ENCODE measurements at places on chromosomes 3 and 15.
A peak's percentile ranks its signal among the peaks of the same experiment; 100 is the strongest.

DNA sequence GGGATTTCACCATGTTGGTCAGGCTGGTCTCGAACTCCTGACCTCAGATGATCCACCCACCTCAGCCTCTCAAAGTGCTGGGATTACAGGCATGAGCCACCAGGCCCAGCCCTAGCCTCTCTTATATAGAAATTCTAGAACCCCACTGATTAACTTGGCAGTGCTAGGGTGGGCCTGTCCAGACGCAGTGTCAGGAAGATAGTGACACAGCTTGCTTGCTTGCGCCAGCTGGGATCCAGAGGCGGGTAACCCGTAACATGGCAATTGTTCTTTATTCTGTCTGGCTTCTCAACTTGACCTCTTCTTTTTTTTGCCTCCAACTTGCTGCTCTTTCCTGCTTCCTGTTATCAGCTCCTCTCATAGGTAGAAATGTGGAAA is 16.2 kb downstream of the CEP19 start:
- DNase-seq = no peak

DNA sequence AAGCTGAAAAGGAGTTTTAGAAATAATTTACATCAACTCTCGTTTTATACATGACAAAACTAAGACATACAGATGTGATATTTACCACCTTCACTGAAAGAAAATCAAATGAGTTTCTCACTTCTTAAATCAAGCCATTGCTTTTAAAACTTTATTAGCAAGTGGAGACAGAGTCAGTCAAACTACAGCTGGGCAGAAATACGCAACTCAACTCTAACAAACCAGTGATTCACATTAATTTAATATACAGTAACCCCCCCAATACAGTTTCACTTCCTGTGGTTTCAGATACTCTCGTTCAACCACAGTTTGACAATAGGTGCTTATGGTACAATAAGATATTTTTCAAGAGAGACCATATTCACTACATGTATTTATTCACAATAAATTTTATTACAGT is 477.1 kb downstream of the MAGI1 start:
- DNase-seq = no peak

DNA sequence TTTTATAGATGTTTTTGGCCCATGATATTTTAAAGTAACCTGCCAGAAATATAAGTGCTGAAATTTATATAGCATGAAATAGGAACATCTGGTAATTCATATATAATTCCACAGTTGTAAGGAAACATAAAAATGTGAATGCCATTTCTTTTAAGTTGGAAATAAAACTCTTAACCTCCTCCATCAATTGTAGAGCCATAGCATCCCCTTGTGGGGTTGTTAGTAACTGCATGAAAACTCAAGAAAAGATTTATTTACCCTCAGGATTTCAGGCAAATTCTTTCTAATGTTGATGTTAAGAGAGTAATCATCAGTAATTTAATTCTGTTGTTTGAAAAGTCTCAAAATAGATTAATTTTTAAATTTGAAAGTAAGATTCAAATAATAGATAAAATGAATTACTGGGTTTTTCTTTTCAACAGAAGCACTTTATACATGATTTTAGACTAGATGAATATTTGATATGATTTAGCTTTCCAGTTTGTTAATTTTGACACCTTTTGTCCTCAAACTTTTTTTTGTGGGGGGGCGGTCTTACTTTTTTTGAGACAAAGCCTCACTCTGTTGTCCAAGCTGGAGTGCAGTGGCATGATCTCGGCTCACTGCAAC is 74.7 kb downstream of the RASA2 start:
- DNase-seq = peak; percentile 58

- DNase-seq = no peak
Measured at GRCh38 chr3:103601666-103602065, 1166.9 kb downstream of the ZPLD1 start.

DNA sequence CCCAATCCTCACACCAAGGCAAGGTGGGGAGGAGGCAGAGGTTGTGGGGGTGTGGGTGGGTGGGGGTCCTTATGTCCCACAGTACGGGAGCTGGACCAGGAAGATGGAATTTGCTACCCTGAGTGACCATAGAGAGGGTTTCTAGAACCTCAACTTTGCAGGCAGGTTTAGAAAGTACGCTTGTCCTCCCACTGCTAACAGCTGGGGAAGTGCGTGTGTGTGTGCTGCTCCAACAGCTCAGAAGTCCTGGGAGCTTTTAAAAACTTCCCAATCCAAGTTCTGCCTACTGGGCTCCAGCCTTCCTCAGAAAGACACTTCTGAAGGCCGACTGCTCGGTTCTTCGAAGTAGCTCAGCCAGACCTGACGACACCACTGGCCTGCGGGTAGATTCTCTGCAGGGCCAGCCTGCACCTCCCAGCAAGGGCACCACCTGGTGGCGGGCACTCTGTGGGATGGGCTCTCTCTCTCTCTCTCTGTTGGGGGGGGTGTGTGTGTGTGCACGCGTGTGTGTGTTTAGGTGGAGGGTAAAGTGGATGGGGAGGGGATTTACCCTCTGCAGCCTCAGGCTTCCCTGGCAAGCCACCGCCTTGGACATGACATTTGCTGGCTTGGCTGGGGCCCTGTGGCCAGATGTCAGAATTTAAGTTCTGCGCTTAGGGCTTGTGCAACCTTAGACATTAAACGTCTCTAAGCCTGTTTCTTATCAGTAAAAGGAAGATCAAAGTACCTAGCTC is 15.6 kb downstream of the TMEM158 start:
- peak; percentile 70 for DNase-seq

- DNase-seq = no peak
Measured at GRCh38 chr3:14162178-14162577, 16.2 kb downstream of the XPC start.

GRCh38 chr15:85024509-85025336 is 43.1 kb downstream of the PDE8A start:
- DNase-seq = no peak

GRCh38 chr3:16174026-16174355 is 489 bp upstream of the GALNT15 start:
- DNase-seq = no peak

DNA sequence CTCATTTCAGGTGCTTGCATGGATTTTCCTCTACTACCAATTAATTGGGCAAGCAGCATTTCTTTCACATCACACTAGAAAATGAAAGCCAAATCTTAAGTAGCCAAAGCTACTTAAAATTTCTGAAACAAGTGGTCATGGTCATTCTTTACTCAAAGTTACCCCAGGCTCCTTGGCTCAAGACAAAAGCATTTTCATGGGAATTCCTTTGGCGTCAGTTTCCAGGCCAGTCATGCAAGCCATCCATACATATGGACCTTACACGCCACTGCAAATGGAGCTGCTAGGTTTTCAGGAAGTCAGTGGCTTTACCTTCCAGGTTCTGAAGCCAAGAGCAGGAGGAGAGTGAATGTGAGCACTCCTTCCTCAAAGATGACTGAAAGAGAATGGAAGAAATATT is 83.7 kb upstream of the IL12A start:
- DNase-seq = no peak

GRCh38 chr15:58451826-58452225 is 20.0 kb downstream of the LIPC start:
- DNase-seq = no peak

- no peak for DNase-seq
Measured at GRCh38 chr3:107543666-107544065, 20.9 kb downstream of the BBX start.

- DNase-seq = no peak
Measured at GRCh38 chr3:23519314-23520208, 286.2 kb upstream of the UBE2E1 start.

DNA sequence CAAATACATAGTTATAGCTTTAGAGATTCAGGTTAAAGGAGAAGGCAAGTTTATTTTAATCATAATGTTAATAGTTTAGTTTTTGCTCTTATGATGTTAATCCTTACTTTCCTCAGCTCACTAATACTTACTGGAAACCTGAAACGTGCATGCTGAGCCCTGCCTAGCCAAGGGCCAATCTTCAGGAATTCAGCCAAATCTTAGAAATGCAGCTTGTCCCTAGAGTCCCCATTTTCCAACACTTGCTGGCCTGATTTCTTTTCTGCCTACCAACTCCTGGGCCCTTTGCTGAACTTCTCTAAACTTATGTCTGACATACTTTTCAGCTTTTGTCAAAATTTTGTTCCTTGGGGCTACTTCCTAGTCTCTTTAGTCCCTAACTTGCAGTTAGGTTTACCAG is 22.8 kb downstream of the BCHE start:
- no peak for DNase-seq

DNA sequence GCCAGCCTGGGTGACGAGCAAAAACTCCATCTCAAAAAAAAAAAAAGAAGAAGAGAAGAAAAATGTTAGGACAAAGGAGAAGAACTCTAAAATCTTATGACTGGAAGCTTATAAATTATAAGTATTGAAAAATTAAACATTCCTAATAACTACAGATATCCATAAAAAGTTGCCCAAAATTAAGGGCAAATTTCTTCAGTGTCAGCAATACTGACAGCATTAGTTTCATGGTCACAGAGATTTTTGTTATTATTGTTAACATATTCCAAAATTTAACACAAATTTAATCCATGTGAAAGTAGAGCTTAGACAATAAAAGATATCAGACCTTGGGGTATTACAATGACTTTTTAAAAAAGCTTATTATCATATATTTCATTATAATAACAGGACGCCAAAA is 74.1 kb downstream of the NR2F2 start:
- DNase-seq = no peak

DNA sequence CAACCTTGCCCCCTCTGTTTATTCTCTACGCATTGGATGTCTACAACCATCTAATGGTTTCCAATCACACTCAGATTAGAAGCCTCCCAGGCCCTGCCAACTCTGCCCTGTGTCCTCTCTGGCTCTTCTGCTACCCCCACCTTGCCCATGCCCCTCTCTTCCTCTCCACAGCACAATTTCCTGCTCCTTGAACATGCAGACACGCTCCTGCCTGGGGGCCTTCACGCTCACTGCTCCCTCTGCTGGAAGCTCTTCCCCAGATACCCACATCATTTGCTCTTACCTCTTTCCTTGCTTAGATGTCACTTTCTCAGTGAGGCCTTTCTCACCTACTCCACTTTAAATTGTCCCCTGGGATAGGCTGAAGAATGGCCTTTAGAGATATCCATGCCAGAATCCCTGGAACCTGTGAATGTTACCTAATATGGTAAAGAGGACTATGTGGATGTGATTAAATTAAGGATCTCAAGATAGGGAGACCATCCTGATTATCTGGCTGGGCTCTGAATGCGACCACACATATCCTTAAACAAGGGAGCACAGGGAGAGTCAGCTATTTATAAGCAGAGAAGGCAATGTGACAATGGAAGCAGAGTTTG is 9.9 kb downstream of the KY start:
- peak; percentile 18 for DNase-seq

- peak; percentile 48 for DNase-seq
Measured at GRCh38 chr3:186882881-186883685, 40.6 kb downstream of the ADIPOQ start.

DNA sequence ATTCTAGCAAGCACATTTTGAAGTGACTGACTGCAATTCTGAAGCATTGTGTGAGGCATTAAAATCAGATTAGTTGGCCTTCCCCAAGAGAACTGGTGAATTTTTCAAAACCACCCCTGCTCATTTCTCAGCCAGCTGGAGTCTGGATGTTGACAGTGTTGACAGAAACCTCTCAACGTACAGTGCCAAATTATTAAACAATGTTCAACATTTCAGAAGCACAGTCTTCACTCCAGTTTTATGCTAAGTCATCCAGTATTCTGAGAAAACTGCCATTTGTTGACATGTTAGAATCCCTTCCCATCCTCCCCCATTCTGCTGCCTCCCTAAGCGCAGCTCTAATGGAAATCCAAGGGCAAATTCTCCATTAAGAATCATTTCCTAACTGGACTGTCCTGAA is 369.3 kb upstream of the TRIM42 start:
- no peak for DNase-seq

- peak; percentile 47 for DNase-seq
Measured at GRCh38 chr3:146189519-146190173, 28.7 kb upstream of the PLOD2 start.

GRCh38 chr15:68615301-68615700 is 36.5 kb downstream of the CORO2B start:
- DNase-seq = no peak

DNA sequence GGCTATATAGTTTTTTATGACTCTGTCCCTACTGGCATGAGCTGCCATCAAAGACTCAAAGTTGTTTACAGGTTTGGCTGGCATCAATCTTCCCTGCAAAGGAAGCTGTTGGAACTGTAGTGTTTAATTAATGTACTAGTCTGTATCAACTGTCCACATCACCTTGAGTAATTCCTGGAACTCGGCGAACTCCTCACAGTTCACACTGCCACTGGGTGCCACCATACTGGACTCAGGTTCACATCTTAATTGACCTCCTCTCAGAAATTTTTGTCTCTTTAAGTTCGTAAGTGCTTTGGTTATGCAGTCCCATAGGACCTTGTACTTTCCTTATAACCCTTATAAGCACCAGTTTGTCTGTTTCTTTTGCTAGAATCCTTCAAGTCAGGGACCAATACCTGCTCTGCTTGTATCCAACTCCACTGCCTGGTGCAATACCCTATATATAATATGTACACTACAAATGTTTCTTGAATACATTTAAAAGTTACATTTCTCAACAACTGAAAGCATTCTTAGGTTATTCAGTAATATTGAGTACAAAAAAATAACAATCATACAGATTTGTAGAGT is 3.2 kb downstream of the HIGD1A start:
- no peak for DNase-seq

DNA sequence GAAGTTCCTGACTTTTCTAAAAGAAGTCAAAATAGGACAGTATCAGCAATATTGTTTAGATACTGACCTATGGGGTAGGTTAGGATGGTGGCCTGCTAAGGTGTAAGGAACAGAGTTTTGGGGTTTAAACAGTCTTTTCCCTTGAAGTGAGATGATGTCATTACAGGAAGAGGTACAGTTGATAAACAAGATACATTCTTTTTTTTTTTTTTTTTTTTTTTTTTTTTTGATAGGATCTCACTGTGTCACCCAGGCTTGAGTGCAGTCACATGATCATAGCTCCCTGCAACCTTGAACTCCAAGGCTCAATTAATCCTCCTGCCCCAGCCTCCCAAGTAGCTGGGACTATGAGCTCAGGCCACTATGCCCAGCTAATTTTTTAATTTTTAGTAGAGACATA is 33.3 kb downstream of the SLC25A36 start:
- no peak for DNase-seq

DNA sequence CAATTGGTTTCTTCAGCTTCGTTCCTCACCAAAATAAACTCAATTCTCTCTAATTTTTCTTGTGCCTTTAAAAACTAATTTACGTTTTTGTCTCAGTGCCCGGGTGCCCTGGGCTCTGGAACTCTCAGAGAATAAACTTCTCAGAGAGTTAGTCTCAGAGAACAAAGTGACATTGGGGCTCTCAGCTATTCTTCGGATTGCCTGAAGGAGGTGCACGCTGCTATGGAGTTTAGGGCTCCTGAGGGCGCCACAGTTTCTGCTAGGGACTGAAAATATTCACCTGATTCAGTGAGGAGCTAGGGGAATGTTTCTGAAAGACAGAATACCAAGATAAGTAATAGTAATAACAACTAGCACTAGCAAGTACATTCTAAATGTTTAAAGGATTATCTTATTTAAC is 22.7 kb downstream of the ZIC4 start:
- peak; percentile 3 for DNase-seq

Data from HCT116 (cell line).